Retinal pigment epithelial cell (primary cell): ENCODE measurements at places on chromosomes 11 and 22.

DNA sequence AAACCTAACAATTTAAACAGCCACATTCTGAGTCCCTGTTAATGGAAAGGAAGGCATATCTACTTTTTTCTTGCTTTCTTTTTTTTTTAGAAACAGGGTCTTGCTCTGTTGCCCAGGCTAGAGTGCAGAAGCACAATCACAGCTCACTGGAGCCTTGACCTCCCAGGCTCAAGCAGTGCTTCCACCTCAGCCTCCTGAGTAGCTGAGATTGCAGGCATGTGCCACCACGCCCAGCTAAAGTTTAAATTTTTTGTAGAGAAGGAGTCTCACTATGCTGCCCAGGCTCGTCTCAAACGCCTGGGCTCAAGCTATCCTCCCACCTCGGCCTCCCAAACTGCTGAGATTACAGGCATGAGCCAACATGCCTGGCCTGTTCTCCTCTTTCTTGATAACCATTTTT lies 25.4 kb downstream of the ARFGAP3 start:
- DNase-seq = no peak

GRCh38 chr11:121456816-121457431 lies 4.2 kb upstream of the SORL1-AS1 start:
- no peak for DNase-seq

DNA sequence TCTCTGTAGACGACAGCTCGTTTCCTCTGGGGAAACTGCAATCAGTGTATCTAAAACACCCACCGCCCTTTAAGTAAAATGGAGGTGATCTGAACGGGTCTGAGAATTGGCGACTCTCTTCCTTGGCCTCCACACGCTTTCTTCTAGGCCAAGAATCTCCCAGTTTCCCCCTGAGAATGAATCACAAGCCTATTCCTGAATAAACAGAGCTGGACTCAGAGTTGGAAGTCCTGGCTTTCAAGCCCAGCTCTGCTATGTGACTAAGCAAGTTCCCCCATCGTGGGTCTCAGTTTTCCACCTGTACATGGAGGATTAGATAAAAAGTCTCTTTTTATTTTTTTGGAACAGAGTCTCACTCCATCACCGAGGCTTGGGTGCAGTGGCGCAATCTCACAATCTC lies 200.4 kb downstream of the MN1 start:
- DNase-seq = no peak

- DNase-seq = no peak
These were observed 3.1 kb downstream of the CCDC88B start for GRCh38 chr11:64342869-64343745.

GRCh38 chr11:62921573-62922188 lies 518 bp upstream of the CHRM1 start:
- no peak for DNase-seq

DNA sequence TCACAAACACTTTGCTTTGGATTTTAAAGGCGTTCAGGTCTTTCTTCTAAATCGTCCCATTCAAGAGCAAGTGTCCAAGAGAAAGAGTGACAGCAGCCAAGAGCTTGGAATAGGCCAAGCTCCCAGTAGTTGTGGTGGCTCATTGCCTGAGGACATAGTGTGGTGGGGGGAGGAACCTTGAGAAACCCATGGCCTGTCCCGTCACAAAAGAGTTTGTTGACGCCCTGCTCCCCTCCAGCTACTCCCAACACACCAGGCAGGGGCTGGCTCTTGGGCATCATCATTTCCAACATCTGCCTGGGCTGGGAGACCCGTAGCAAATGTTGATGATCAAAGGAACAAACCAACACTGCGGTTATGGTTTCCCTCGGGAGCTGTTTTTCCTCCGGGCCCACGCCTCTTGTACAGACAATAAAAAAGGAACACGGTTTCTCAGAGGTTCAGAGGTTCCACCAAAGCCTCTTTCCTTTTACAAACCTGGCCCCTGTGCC lies 20.8 kb downstream of the FADS3 start:
- DNase-seq = no peak

DNA sequence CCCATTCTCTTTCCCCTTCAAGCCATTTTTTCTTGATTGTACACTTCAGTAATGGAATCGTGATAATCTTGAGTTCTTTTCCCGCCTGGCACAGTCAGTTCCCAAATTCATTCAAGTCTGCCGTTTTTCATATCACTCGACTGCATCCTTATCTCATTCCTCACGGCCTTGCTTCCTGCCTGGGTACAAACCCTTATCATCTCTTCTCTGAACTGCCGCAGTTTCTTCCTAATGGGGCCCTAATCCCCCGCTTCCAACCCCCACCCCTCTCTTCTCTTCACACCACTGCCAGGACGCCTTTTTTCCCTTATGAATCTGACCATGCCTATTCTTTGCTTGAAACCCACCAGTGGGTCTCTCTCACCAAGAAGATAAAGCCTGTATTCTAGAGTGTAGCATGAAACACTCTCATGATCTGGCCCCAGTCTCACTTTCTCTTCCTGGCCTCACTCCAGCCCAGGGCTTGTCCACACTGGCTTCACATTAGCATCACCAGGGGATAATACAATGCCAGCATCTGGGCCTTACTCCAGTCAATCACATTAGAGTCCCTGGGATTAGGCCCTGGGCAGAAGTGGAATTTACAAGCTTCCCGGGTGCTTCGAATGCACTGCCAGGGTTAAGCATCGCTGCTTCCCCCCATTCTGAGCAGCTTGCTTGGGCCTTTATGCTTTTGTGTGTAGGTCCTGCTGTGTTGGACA lies 102.1 kb downstream of the FBXO7 start:
- no peak for DNase-seq

- no peak for DNase-seq
These were observed 128.3 kb downstream of the NTM start for GRCh38 chr11:131498631-131499160.

- DNase-seq = no peak
These were observed 4.3 kb downstream of the ZC3H7B start for GRCh38 chr22:41305646-41306045.

GRCh38 chr11:76361374-76361773 lies 19.6 kb downstream of the THAP12 start:
- no peak for DNase-seq

DNA sequence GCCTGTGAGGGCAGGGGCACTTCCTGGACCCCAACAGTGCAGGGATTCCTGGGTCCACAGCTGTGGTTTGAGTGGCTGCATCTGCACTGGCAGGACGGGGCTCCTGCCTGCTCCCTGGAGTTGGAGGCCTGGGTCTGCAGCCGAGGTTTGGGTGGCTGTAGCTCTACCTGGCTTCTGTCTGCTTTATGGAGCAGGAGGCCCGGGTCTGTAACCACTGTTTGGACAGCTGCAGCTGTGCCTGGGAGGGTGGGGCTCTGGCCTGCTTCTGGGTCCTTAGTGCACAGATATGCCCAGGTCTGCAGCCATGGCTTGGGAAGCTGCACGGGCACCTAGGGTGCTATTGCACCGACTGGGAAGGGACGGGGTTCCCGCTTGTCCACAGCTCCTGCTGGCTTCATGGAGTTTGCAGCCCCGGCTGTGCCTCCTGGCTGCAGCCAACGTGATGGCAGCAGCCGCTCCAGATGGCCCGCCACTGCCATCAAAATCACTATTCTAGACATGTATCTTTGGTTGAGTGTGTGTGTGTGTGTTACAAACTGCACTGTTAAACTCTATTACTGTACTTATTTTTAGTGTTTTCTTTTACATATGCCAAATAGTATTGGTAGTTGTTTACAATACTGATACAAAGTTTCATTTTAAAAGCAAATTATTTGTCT lies 412.3 kb upstream of the KIRREL3 start:
- no peak for DNase-seq

DNA sequence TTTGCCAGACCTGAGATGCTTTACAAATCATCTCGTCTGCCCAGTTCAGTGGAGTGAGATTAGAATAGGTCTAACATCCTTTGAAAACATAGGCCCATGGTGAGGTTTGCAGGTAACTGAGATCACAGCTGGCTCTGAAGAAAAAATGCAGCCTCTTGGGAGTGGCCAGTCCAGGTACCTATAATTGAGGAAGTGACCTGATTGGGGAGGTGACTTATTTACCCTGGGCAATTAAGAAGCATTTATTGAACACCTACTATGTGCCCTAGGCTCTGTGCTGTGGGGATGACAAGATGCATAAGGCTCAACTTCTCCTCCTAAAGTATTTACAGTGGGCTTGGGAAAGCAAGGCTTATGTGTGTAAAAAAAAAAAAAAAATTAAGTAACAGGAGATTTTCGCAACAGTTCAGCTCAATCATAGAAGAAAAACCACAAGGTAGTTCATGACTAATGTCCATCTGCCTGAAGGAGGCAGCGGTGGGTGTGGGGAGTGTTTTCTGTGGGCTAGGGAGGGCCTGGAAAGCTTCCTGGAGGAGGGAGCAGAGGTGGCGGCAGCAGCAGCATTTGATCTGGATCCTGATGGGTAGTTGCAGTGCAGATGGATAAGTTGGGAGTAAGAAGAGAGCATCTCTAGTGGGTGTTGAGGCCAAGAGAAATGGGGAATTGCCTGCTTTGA lies 16.1 kb downstream of the MICAL2 start:
- peak; percentile 40 for DNase-seq

DNA sequence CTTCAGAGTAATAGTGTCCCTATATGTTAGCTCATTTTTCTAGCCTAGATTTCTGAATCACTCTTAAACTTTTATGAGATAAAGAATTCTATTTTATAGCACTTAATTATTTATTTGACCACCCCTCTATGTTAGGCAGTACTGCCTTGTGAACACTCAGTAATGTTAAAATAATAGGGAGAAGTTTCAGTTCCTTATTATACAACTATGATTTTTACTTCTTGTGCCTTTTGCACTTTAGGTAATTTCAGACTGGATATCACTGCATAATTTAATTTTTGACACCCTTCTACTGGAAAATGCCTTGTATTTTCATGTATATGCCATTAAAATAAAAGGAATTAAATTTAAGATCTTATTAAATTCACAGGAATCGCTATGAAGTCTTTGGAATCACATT lies 3.1 kb downstream of the BCO2 start:
- no peak for DNase-seq

GRCh38 chr22:49295465-49295743 lies 532.3 kb downstream of the BRD1 start:
- DNase-seq = no peak

GRCh38 chr11:72719144-72719543 lies 33.1 kb downstream of the ARAP1 start:
- DNase-seq = no peak

DNA sequence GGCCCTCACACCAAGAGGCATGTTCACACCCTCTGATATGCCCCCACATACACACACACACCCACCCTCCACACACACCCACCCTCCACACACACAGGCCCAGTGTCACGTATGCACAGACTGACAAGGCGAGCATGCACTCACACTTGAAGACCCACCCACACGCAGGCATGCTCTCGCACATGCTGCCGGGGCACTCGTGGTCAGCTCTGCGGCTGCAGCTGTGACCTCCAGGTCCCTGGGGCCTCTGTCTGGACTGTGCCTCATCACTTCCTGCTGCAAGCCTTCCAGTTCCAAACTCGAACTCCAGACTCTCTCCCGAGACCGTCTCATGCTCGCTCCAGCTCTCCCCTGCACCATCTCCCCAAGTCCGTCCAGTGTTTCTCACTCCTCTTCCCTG lies 9.5 kb downstream of the DCHS1 start:
- DNase-seq = no peak

- DNase-seq = no peak
These were observed 2.7 kb upstream of the NFAM1 start for GRCh38 chr22:42434748-42435425.

DNA sequence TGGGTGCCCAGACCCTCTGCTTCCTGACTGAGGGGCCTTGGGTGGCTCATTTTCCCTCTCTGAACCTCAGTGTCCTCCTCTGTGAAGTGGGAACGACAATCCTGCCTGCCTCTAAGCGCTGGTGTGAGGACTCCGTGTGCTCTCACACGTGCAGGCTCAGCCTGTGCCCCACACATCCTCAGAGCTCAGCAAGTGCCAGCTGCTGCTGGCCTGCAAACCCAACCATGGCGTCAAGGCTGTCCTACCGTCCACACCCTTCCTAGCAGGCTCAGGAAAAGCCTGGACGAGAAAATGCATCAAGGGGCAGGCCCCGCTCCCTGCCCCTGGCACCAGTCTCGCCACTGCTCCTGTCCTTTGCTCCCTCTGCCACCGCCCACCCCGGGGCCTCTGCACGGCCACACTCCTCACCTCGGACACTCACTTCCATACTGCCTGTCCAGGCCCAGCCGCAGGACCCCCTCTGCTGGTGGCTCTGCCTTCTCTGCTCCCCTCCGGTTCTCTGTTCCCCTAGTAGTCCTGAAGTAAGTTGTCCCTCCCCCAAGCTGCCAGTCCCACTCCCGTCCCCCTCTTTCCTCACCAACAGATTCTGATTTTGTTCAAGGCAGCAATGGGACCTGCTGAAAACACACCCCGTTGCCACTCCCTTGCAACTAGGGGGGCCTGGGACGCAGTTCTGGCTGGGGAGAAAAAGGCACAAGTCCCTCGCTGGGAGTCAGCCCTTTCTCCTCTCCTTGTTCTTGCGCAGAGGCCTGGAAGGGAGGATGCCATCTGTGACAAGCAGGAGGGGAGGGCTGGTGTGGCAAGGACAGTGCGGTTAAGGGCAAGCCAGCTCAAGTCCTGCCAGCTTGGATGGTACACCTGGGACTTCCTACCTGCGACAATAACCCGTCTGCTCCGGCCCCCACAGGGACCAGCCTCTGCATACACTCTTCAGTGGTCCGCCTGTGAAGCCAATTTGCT lies 62.2 kb downstream of the ARFGAP3 start:
- no peak for DNase-seq

- no peak for DNase-seq
These were observed 278.6 kb downstream of the ETS1 start for GRCh38 chr11:128308794-128309193.

- DNase-seq = no peak
These were observed 48.3 kb downstream of the RAB30 start for GRCh38 chr11:83023410-83023809.

DNA sequence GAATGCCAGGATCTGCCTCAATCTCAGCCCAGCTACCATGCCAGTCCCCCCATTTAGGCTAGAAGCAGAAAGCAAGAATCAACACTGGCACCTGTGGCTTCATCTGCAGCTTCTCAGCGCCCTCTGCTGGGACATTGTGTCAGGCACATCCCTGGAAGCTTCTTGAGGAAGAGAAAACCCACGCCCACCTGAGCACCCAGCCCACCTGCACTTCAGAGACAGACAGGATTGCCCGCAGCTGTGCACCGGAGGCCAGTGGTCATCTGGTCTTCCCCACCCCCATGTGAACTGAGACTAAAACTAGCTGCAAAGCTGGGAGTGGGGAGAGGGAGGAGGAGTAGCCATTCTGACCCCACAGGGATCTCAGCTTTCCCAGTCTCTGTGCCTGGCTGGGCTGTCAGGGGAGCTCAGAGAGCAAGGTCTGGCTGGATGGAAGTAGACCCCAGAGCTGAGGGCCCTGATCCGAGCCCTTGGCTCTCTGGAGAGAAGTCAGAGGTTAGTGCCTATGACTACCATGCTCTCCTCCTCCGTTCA lies 66.8 kb downstream of the FEZ1 start:
- no peak for DNase-seq

DNA sequence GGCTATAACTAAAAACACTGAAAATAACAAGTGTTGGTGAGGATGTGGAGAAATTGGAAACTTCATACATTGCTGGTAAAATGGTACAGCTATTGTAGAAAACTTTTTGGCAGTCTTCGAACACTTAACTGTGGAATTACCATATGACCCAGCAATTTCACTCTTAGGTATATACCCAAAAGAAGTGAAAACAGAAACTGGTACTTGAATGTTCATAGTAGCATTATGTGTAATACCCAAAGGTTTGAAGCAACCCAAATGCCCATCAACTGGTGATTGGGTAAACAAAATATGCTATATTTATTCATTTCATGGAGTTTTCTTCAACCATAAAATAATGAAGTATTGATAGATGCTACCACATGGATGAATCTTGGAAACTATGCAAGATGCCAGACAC lies 40.8 kb upstream of the FTH1 start:
- no peak for DNase-seq

- no peak for DNase-seq
These were observed 12.5 kb upstream of the NELL1 start for GRCh38 chr11:20656901-20657300.
